ENCODE measurements at places on chromosomes 7 and 10.

- DNase-seq = no peak
These were observed 15.4 kb upstream of the HIBADH start for GRCh38 chr7:27677912-27678612.

GRCh38 chr7:28630350-28630749 lies 218.0 kb downstream of the CREB5 start:
- DNase-seq = no peak

- DNase-seq = no peak
These were observed 237.1 kb upstream of the NRP1 start for GRCh38 chr10:33571616-33572015.

DNA sequence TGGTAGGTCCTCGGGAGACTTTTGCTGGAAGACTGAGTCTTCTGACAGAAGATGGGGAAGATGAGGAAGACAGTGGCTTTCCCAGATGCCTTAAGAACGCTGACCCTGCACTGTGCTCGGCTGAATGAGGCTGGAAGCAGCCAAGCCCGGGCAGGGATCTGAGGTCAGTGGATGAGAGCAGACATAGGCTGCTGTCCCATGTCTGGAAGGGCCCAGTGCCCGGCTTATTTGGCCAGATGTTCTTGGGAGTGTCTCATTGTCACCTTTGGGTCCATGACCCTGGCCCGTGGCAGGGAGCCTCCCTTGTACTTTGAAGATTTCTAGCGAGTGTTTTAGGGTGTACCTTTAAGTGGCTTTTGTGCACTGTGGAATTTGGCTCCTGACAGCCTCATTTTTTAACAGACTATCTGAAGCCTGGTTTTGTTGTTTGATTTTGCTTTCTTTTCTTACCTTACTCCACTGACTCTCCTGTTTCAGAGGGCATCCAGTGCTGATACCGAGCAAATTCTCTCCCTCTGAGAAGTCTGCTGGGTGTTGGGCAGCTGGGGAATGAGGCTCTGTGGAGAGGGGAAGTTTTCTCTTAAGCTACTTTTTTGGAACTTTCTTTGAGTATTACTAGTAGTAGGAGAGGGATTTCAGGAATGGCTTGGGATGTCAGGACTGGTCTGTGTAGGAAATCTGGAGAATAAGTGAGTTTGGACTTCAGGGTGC lies 61.4 kb downstream of the CREB5 start:
- DNase-seq = no peak

DNA sequence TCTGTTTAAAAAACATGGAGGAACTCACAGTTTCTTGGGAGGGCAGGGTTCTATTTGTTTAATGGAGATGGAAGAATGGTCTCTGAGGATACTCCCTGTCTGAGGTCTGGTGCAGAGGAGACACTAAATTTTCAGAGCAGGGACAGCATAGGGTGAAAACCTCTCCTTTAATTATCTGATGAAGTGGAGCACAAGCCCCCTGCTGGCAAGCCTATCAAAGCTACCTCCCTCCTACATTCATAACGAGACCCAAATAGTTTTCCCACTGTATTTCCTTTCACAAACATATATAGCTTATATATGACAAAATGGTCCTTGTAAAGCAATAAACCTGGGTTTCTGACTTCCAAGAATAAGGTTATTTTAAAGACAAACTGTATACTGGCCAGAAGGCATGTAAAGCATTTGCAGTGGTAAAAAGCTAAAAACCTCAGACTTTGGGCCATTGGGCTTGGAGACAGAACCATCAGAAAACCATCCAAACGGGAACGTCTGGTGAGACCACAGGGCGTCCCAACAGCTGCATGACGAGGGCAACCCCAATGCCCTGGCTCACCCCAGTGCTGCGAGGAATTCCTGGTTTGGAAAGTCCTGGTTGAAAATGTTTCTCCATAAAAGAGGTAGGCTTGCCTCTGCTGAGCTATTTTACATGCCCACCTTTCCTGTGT lies 201.3 kb downstream of the FANK1 start:
- DNase-seq = no peak

GRCh38 chr7:6143997-6144396 lies 112.8 kb downstream of the ANKRD61 start:
- no peak for DNase-seq

- DNase-seq = no peak
These were observed 34.5 kb upstream of the SFTPD start for GRCh38 chr10:79983286-79983909.

DNA sequence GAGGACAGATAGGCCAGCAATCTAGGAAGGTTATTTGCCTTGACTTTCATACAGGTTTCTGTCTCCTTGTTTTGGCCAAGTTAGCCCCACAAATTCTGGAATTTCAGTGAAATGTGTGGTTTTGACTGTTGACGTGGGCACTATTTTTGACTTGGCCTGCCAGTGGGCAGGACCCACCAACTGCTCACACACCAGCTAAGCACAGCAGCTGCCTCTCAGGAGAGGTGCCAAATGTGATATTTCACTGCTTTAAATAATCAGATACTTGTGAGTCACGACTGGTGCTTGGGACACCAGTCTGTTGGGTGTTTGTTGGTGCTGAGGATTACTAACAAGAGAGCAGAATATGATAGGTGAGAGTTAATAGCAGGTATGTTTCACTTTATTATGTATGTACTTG lies 409.7 kb upstream of the MTPN start:
- DNase-seq = no peak

DNA sequence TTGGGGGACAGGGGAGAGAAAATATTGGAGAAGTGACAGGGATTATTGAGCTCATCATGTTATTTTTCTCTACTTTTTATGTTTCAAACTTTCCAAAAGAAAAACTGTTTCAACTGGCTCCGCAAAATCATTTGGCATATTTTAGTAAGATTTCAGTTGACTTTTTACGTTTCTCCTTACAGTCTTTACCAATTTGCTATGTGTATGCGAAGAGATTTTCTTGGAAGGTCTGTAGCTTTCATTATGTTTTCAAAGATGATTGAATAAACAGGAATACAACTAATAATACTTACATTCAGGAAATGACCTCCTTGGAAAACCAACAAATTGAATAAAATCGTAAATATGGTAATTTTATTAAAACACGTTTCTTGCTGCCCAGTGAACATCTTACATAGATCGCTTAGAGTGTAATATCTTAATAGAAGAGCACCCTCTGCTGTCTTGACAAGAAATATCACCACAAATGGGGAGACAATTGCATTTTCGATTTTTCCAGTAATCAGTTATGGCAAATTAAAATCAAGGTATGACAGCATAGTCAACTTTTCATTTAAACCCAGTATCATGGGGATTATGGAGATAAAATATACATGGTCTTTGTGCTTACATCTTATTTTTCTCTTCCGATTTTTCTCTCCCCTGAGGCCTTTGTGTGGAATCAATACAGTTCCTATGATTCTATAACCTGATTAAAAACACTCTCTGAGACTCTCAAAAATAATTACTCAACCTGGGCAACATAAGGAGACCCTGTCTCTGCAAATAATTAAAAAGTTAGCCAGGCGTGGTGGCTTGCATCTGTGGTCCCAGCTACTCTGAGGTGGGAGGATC lies 43.1 kb downstream of the MBL2 start:
- DNase-seq = no peak

GRCh38 chr10:25064401-25064800 lies 48.0 kb downstream of the THNSL1 start:
- no peak for DNase-seq

GRCh38 chr10:34737772-34738169 lies 77.3 kb downstream of the PARD3 start:
- DNase-seq = no peak

DNA sequence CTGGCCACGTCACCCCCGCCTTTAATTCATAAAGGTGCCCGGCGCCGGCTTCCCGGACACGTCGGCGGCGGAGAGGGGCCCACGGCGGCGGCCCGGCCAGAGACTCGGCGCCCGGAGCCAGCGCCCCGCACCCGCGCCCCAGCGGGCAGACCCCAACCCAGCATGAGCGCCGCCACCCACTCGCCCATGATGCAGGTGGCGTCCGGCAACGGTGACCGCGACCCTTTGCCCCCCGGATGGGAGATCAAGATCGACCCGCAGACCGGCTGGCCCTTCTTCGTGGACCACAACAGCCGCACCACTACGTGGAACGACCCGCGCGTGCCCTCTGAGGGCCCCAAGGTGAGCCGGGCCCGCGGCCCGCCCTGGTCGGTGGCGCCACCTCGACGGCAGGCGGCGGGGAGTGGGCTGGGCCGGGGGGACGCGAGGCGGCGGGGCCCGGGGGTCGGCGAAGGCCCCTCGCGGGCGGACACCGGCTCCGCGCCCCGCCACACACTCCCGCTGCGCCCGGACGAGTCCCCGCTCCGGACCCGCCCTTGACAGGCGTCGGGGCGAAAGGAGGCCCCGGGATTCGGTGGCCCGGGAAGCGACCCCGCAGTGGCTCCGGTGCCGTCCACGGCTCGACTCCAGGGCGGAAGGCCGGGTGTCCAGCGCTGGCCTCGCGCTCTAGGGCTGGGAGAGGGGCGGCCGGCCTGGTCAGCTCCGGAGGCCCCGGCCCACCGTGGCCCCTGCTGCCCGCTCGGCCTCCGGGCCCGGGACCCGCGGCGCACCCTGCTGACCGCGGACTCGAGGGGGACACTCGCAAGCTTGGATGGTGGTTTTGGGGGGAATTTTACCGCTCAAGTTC lies 557 bp downstream of the BAG3 start:
- peak; percentile 31 for DNase-seq

DNA sequence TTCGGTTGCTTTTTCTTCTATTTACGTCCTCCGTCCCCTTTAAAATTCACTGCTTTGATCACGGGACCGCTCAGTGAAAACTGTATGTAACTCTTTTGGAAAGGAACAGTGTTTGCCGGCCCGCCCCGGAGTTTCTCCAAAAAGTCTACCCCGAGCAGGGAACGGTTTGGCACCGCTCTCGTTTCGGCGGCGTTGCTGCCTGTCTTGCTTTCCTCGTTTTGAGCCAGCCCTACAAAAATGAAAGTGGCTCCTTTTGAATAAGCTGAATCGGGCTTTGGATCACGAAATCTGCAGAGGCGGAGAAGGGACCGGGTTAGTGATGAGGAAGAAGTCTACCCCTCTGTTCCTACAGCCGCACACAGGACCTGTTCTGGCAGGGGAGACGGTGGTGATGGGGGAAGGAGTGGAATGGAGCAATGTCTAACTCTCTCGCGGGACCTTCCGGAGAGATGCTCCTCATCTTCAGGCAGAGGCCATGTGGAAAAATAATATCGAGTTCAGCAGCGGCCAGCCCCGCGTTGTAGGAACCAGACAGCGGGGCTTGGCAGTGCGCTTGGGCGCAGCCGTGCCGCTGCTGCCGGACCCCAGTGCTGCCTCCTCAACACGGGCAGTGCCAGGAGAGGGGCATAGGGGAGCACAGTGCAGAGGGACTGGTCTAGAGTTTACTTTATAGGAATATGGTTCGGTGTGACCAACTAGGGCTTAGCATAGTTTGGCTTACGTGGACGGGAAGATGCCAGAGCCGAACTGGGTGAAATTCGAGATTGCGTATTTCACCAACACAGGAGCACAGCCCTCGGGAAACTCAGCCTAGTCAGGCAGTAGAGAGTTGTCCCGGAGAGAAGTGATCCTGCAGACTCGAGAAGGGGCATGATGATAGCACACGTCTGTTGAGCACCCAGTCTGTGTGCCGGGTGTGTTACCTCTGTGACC lies 1.4 kb downstream of the HTRA1 start:
- DNase-seq = no peak

- no peak for DNase-seq
These were observed 4.3 kb upstream of the GET4 start for GRCh38 chr7:871900-872537.

DNA sequence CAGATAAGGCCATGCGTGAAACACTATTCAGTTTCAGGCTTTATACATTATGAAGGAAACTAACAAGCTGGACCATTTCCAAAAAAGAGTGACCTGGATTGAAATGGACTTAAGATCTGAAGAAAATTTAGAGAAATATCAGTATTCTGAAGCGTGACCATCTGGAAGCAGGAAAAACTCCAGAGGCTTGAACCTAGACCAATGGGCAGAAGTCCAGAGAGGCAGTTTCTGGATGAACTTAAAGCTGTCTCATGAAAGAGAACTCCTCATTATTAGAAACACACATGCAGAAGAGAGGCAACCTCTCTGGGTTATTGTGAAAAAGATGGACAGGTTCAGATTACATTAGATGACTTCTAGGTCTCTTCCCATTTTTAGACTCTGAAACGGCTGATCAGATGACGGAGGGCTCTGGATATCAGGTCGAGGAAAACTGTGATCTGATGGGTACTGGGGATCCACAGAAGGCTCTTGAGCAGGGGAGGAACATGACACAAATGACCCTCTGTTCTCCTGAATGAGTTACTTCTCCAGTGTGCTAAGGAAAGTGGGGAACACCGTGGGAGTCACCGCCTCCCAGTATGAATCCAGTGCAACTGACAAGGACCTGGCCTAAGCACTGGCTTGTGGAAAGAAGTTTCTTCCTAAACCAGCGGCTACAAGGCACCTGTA lies 116.5 kb downstream of the SPDYE5 start:
- no peak for DNase-seq

DNA sequence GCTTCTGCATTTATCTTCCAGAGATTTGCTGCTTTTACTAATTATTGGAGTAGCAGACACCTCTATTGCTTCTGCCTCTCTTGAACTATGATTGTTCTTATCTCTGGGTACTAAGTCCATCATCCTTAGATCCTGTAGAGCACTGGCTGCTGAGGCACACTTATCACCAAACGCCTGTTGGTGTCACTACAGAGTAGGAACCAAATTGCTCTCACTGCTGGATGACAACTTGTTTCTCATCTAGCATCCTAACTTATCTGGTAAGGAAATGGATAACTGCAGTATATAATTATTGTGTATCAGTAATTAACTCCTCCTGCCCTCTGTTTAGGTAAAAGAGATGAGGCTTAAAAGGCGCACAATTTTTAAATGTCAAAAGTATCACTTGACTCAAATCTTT lies 1059.4 kb downstream of the NRG3 start:
- no peak for DNase-seq

GRCh38 chr7:116527521-116527920 lies 2.7 kb downstream of the CAV1 start:
- DNase-seq = no peak

DNA sequence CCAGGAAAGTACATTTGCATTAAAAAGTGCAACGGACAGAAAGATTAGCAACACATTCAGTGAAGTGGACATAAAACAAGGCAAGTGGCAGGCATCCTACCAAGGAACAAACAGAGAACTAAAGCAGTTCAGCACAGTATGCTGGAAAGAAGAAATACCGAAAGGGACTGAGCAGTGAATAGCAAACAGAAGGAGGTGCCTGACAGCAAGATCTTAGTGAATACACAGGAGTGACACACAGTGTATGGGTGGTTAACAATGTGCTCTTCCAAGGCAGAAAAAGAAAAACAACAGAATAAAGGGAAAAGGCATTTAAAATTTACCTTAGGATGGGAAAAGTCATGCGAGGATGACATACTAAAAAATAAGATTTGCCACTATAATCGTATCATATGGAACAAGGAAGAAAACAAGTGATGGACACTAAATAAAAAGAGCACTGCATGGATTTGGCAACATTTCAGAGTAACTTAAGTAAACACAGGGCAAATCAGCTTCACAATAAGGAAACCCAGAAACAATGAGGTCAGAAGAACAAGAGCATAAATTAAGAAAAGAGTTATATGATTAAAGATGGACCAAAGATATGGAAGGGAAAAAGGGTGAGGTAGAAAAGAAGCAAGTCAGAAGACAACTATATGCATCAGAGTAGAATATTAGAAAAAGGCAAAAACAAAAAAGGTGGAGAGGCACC lies 29.5 kb downstream of the MEST start:
- no peak for DNase-seq

Data from neuronal stem cell (in vitro differentiated cells).